Fibroblast of skin of right quadriceps (primary cell): ENCODE measurements at places on chromosomes 7 and 10.

DNA sequence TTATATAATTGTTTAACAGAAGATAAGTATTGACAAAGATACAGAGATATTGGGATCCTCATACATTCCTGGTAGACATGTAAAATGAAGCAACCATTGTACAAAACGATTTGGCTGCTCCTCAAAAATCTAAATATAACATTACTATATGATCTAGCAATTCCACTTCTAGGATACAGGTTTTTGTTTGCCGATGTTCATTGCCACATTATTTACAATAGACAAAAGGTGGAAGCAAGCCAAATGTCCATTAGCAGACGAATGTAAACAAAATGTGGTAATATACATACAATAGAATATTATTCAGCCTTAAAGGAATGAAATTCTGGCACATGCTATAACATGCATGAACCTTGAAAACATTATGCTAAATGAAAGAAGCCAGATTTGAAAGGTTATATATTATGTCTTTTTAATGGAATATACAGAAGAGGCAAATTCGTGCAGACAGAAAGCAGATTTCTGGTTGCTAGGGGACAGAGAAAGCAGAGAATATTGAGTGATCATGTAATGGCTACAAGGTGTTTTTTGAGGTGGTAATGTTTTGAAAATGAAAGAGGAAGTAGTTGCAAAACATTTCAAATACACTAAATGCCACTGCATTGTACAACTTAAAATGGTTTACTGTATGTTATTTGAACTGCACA is 44.9 kb downstream of the POLR1F start:
- DNase-seq, result no peak

DNA sequence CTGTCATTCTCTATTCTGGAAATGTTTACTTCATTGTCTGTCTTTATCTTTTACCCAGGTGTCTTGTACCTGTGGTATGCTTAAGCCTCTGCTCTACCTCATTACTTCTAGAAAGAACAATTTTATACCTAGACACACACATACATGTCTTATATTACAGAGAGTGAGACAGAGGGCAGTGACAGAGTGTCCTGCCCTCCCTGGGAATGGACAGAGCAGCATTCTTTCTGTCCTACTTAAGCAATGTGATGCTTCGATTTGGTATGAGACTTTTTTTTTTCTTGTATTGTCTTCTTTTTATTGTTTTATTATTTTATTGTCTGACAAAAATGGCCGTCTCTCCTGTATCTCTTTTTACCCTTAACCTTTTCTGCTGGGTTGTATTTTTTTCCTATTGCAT is 286.1 kb downstream of the EXOC4 start:
- no peak for DNase-seq

GRCh38 chr10:96339383-96339782 is 19.4 kb downstream of the OPALIN start:
- no peak for DNase-seq

- DNase-seq, result no peak
These were observed 104.6 kb upstream of the LSM8 start for GRCh38 chr7:118079369-118079768.

- DNase-seq, result peak; percentile 65
These were observed 27.2 kb upstream of the MSRB2 start for GRCh38 chr10:23067939-23068775.

- DNase-seq, result no peak
These were observed 169.5 kb downstream of the CPED1 start for GRCh38 chr7:121157885-121158590.

- DNase-seq, result peak; percentile 81
These were observed 32.9 kb upstream of the ANKRD2 start for GRCh38 chr10:97539523-97540200.

DNA sequence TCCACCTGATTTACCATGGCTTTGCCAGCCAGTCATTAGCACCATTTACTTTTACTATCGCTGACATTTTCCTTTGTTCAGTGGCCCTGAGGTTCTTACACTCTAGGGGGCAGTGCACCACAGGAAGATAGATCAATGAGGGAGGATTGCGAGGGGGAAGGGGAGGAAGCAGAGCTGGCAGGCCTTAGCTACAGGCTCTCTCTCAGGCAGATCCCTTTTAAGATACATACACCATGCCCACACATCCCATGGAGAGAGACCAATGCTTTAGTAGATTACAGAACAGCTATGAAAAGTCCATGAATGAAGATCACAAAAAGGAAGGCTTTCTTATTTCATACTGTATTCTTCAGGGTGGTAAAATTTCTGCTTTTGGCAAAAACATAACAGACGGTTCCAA is 47.4 kb downstream of the DENND11 start:
- peak; percentile 60 for DNase-seq

DNA sequence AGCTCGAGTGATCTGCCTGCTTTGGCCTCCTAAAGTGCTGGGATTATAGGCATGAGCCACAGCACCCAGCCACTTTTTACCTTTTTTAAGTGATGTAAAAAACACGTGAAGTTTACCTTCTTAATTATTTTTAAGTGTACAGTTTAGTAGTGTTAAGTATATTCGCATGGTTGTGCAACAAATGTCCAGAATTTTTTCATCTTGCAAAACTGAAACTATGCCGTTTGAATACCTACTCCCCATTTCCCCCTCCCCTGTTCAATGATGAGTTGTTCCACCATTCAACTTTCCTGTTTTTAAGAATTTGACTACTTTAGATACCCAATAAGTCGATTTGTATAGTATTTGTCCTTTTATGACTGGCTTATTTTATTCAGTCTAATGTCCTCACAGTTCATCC is 10.9 kb downstream of the NRBF2 start:
- DNase-seq, result no peak

GRCh38 chr7:105830405-105831301 is 45.7 kb downstream of the ATXN7L1 start:
- peak; percentile 99 for DNase-seq

- peak; percentile 43 for DNase-seq
These were observed 12.7 kb upstream of the AGR2 start for GRCh38 chr7:16817536-16817935.

- peak; percentile 19 for DNase-seq
These were observed 191.8 kb upstream of the CDCA7L start for GRCh38 chr7:22137466-22137865.

DNA sequence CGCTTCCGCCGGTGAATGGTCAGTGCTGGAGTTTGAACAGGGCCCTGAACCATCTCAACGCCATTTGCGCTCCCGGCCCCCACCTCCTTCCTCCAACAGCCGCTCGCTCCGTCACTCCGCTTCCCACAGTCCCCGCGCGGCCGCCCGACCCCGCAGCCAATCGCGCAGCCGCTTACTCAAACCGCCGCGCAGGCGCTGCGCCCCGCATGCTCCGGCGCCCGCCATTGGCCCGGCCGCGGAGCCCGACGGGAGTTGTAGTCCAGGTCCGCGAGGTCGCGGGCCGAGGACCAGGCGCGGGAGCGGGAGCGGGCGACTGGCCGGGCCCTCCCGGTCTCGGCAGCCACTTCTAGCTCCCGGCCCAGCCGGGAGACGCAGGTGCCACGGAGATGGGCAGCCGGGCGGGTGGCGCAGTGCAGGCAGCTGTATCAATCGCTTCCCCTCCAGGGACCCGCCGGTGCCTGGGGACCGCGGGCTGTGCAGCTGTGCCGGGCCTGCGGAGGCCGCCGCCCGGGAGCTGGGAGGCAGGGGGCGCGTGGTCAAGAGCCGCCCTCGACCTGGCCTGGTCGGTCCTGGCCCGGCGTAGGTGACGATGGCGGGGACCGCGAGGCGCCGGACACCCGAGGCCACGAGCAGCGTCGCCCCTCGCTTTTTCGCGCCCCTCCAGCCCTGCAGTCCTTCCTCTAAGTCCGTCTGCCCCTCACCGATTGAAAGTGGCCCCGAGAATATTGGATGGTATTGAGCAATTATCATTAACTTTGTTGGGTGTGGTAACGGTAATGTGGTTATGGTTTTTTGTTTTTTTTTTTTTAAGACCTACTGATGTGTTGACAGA is at the start of gene WAPL:
Gene WAPL (minus strand): TSS at position 115 of the 832 bp plus-strand sequence. CDS start 3,723 bp downstream, outside the sequence.
- peak; percentile 89 for DNase-seq
